Smooth muscle cell of trachea (primary cell): ENCODE measurements at places on chromosomes 16 and 17. TPM values are rescaled to one million over a fixed set of nuclear protein-coding genes. Genes with fewer than 3 reads are reported as not detected.

Gene C17orf50
- not detected in 2 replicates for total RNA-seq

Gene QRICH2
- total RNA-seq = 2.0 and 5.1 TPM in 2 replicates

Gene SLC6A4
- under 0.01 TPM in 1 of 2 replicates, not detected in the other for total RNA-seq

Gene GNGT2
- total RNA-seq = not detected in 2 replicates

Gene FOXN1
- total RNA-seq = not detected in 2 replicates

Gene PRSS22
- total RNA-seq = not detected in 2 replicates

Gene PSMD3
- 94.0 and 107 TPM in 2 replicates for total RNA-seq

Gene SLC38A8
- 0.17 TPM in 1 of 2 replicates, not detected in the other for total RNA-seq

Gene C16orf89
- under 0.01 and 1.3 TPM in 2 replicates for total RNA-seq

Gene BCAR1
- 36.1 and 59.4 TPM in 2 replicates for total RNA-seq

Gene NUPR1
- total RNA-seq = 14.7 and 20.8 TPM in 2 replicates
